ENCODE measurements at places on chromosomes 11 and 22. TPM values are rescaled to one million over a fixed set of nuclear protein-coding genes. Genes with fewer than 3 reads are reported as not detected.

MMP7 gene
- not detected for total RNA-seq

KRTAP5-11 gene
- not detected for total RNA-seq

RASSF7 gene
- 2.1 TPM for total RNA-seq

SLC1A2 gene
- total RNA-seq, result under 0.01 TPM

APOL1 gene
- 1.8 TPM for total RNA-seq

POU2AF1 gene
- total RNA-seq, result not detected

GAB4 gene
- not detected for total RNA-seq

SGSM1 gene
- under 0.01 TPM for total RNA-seq

OR6T1 gene
- total RNA-seq, result not detected

TYR gene
- total RNA-seq, result 1,352 TPM

OR52I1 gene
- not detected for total RNA-seq

OR51B5 gene
- not detected for total RNA-seq

LRP4 gene
- total RNA-seq, result 2.7 TPM

OR5P2 gene
- not detected for total RNA-seq

RIMBP3B gene
- total RNA-seq, result not detected

SLC22A12 gene
- not detected for total RNA-seq

DAGLA gene
- total RNA-seq, result 2.5 TPM

C11orf97 gene
- not detected for total RNA-seq

SLC15A3 gene
- 18.9 TPM for total RNA-seq

SLC25A18 gene
- under 0.01 TPM for total RNA-seq

AQP11 gene
- total RNA-seq, result 3.4 TPM

COMMD9 gene
- total RNA-seq, result 56.3 TPM

CDC42BPG gene
- total RNA-seq, result 0.36 TPM

AP2A2 gene
- 49.4 TPM for total RNA-seq

MFRP gene
- total RNA-seq, result not detected

NOX4 gene
- 3.1 TPM for total RNA-seq

PAX6 gene
- total RNA-seq, result not detected

OR8B3 gene
- not detected for total RNA-seq

KCNQ1 gene
- total RNA-seq, result not detected

Data from melanocyte of skin (primary cell).